ENCODE measurements at places on chromosomes 3 and 15.

GRCh38 chr3:192862408-192863090, 55.1 kb downstream of the MB21D2 start:
- no peak for DNase-seq

DNA sequence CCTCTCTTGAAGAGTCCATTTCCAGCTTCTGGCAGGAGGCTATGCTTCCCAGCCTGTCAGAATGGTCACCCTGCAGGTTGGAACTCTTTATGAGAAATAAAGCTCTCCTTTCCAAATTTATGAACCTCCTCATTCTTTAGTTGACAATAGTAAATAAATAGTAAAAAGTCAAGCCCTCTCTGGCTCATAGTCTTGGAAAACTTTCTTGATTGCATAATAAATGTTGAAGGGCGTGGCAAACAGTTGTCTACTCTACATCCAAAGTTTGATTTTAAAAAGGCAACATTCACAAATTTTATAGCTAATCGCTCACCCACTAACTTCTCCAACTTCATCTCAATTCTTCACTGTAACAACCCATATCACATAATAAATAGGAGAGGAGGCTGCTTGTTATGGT, 58.8 kb downstream of the MCF2L2 start:
- no peak for DNase-seq

GRCh38 chr3:99639579-99639978, 1.2 kb downstream of the COL8A1 start:
- no peak for DNase-seq

- no peak for DNase-seq
Measured at GRCh38 chr3:36480911-36481648, 100.8 kb downstream of the STAC start.

- DNase-seq: no peak
Measured at GRCh38 chr3:176009256-176009655, 1150.1 kb downstream of the NAALADL2 start.

DNA sequence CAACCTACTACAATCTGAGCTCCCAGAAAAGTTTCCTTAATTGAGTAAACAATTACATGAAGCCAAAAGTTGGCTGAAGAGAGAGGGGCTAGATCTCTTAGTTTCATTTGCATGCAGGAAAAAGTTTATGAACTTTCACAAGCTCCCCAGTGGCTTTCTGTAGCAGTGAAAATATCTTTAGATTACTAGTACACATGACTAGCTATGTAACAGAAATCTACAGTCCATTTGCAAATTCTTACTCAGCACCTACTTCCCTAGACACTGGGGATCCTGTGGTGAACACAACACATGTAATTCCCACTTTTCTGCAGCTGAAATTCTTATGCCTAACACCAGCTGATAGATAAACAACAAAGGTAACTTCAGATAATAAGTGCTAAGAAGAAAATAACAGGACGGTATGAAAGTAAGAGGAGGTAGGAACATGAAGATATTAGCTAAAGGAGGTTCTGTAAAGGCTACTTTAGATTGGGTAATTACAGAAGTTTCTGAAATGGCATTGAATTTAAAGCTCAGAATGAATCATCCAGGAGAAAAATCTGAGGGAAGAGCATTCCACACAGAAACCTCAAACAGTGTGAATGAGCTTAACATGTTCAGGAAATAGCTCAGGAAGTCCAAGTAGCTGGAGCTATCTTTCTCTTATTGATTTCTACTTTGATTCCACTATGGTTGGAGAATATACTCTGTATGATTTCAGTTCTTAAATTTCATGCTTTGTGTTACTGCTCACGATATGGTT, 204.8 kb downstream of the MAGI1 start:
- DNase-seq: no peak

DNA sequence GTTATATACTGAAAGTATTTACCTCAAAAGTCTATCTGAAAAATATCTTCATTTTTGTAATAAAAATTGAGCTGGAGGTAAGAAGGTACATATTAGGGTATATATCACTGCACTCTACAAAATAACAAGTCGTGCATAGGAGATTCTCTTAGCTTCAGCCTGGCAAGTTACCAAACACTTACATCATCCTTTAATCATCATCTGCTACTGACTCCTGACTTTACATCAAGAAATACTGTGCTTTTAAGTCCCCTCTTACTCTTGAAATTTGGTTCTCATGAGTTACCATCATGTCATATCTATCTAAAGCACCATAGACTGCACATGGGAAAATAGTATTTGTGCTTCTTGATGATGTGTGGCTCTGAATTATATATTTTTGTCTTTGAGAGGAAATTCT, 50.8 kb downstream of the LYSMD4 start:
- DNase-seq: no peak

- DNase-seq: no peak
Measured at GRCh38 chr3:107211608-107212007, 165.6 kb upstream of the CCDC54 start.

- DNase-seq: no peak
Measured at GRCh38 chr3:110814170-110815007, 257.2 kb upstream of the NECTIN3 start.

GRCh38 chr3:190258634-190259033, 63.6 kb downstream of the CLDN1 start:
- DNase-seq: no peak

DNA sequence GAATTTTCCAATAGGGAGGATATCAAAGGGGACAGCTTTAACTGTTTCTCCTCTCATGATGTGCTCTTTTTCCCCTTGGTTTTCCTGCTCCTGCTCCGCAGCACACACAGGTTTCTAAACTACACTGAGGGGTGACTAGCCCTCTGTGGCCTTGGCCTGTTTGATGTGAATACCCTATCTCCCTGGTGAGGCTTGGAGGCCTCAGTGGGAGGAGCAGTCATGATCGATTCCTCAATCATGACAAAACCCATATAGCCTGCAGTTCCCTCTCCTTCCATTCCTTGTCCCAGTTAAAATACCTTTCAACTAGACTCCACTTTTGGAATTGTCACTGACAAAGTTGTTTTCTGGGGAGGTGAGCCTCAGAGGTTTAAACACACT, 24.0 kb upstream of the USP3 start:
- no peak for DNase-seq

DNA sequence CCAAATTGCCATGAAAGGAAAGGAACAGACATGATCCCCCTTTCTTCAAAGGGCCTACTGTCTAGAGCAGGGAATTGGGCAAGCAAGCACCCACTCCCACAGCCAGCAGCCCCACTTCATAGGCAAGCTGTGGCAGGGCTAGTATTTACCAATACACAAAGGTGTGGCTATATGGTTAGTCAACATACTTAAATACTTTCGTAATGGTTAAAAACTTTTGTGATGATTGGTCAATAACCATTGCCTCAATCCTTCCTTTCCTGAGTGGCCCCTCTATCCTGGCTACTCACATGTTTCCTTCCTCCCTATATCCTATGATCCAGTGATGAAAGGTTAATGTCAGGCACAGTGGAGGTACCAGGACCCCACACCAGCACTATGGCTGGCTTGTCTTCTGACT, 30.1 kb upstream of the ARL8B start:
- no peak for DNase-seq

DNA sequence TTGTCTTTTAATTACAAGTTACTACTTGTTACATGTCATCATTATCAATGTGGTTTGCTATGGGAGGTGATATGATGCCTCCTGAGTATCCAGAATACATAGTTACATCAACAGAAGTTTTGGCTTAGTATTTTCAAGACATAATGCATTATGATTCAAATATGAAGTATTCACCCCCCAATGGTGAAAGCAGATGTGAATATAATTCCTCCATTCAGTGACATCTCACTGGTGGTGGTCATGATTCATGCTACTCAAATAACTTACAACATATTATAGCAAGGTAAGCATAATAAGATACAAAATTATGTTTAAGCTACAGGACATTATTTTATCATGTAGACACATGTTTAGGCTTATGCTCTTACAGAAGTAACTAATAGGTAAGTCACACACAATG, 34.9 kb upstream of the TTBK2 start:
- no peak for DNase-seq

- DNase-seq: no peak
Measured at GRCh38 chr3:81300324-81300927, 461.0 kb downstream of the GBE1 start.

DNA sequence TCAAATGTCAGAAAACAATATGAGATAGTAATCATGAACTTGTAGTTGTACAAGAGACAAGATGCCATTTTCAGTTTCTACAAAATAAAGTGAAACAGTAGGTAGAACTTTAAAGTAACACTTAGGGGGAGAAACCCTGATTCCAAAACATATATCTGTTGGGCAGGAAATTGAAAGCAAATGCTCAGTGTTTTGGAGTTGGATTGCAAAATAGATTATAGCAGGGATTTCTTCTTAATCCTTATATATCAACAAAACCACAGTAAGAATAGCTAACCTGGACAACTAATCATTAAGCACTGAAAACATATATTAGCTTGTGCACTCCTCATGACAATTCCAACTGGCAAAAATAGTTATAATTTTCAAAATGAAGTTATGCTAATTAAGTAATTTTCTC, 46.9 kb downstream of the COMMD2 start:
- no peak for DNase-seq

DNA sequence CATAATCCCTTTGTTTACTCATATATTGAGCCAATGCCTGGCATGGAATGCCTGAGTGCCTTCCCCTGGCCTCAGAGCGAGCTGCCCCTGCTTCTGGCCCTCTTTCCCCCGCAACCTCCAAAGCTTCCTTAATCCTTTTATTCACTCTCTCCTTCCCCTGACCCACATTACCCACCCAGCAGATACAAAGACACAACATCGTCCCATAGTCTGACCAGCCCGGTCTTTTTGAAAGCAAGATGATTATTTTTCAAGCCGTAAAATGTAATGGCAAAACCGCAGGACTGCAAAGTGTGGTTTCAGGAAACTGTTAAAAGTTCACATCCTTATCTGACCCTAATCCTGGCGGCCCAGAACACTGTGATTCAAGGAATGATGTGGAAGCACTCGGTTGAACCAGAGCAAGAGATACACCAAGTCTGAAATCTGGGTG, 78.4 kb upstream of the LRTM1 start:
- DNase-seq: no peak

- DNase-seq: no peak
Measured at GRCh38 chr3:53238051-53238850, 17.6 kb downstream of the TKT start.

- no peak for DNase-seq
Measured at GRCh38 chr3:120102674-120103073, 8.4 kb upstream of the GSK3B start.

DNA sequence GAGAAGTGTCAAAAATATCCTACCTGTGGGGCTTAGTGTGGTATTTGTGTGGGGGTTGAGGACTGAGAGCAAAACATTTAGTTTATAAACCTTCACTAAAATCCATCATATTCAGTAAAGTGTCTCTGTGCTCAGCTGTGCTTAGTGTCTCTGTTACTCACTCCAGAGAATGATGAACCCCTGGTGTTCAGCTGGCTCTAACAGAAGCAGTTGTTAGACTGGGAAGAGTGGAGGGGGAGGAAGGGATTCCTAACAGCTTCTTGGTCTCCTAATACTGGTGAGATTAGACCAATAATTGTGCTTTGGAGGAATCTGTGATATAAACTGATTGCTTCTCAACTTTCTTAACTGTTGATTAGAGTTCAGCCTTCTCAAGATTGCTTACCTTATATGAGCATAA, 1123.5 kb downstream of the ROBO2 start:
- DNase-seq: no peak

DNA sequence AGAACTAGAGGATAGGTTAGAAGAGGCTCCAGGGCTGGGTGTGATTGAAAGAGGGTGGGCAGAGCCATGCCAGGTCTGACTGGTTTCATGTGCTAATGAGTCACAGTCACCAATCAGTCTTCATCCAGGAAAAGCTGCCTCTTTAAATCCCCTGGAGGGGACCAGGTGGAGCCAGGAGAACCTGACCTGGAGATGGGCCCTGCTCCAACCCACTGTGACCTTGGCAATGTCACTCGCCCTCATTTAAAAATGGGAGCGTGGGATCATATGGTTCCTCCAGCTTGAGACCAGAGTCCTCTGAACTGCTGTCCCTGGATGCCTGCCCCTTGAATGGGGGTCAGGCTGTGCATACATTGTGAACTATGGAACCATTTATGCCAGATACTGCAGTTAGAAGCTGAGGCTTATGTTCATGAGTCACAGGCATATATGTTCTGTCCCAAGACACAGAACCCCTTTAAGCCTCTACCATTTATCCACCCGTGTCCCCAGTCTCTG, 23.0 kb downstream of the HES1 start:
- no peak for DNase-seq

GRCh38 chr3:54527953-54528352, 399.9 kb downstream of the LRTM1 start:
- no peak for DNase-seq

DNA sequence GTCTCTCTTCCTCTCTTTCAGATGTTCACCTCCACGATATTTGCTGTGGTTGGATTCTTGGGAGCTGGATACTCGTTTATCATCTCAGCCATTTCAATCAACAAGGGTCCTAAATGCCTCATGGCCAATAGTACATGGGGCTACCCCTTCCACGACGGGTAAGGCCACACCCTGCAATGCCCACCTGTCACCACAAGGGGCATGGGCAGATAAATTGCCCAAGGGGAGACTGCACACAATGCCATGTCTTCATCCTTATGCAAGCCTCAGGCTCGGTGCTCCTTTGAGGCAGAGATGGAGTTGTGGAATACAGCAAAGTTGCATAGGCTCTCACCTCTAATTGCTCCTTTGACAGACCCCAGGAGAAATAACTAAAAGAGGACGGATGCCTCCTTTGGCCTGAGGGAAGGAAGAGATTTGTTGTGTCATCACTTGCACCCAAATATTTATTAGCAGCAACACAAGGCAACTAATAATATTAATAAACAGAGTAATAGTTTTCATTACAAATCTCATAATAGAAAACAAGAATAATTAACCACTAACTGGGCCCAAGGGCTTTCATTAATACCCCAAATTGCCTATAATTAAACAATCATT, 13.2 kb downstream of the TM4SF4 start:
- peak; percentile 9 for DNase-seq

DNA sequence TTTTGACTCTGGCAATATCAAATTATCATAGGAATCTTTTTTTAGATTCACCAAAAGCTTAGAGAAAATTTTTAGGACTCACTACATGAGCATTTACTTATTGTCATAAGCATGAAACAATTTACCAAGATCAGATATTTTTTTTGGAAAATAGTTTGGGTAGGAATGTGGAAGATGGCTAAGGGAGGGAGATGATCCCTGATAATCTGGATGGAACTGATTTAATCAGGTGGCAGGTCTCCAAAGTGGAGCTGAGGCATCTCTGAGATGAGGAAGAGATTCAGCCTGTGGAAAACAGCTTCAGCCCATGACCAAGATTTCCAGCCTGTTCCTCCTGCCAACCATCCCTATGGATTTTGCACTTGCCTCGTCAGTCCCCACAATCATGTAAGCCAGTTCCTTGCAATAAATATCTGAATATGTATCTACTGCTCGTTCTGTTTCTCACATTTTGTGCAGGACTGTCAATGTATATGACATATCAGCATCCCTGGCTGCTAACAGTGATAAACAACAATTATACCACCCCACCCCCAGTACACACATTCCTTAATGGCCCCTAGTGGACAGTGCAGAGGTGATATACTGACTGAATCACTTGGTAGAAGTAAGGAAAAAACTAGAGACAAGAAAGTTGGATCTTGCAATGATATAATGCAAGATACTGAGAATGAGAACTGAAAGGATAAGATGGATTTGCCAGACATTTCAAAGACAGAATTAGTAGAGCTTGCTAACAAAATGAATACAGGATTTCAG, 183.8 kb downstream of the NEK10 start:
- DNase-seq: no peak

Measured in stimulated activated CD4-positive, alpha-beta T cell treated with anti-CD3 and anti-CD28 coated beads, Interleukin-1b, Interleukin-23, amount 100 ng/mL, for 4 hours (primary cell).